ENCODE measurements at places on chromosomes 6 and 20.

DNA sequence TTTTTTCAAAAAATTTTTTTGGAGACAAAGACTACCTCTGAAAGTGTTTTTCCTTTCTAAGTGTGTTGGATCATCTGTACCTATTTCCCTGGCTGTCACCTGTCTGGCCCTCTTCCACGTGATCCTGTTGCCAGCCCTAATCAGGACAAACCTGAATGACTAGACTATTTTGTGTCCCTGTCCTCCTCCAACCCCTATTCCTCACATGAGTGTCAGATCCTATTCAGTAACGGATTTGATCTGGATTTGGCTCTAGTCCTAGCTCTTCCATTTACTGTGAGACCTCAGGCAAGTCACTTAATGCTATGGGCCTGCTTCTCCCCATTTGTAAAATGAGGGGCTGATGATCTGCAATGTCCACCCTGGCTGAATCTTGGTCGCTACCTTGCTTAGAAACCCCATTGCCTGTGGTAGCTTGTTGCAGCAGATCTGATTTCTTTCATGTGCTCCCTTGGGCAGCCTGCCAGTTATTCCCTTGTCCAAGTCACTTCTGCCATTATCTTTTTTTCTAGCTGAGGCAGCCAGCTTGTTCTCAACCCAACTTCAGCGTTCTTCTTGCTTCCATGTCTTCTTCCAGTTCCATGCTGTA lies 4.8 kb downstream of the PHF20 start:
- no peak for DNase-seq

- DNase-seq, result peak; percentile 45
Measured at GRCh38 chr6:90186637-90187371, 109.8 kb downstream of the BACH2 start.

GRCh38 chr6:30757261-30757904 lies 13.0 kb upstream of the IER3 start:
- DNase-seq, result no peak

GRCh38 chr20:33627577-33628216 lies 34.4 kb upstream of the C20orf144 start:
- no peak for DNase-seq

DNA sequence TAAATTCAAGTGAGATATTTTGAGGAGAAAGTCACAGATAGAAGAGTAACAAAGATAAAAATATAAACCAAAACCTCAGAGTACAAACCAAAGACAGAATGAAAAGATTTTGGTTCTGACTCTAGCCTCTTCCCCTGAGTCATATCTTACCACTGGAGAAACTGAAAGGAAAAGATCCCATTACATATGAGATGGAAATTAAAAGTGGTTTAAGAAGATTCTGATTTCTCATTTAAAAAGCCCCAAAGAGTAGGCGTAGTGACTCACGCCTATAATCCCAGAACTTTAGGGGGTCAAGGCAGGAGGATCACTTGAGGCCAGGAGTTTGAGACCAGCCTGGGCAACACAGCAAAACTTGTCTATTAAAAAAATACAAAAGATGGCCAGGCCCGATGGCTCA lies 30.6 kb downstream of the SPINT4 start:
- no peak for DNase-seq

GRCh38 chr6:12947967-12948366 lies 231.4 kb downstream of the PHACTR1 start:
- no peak for DNase-seq

- no peak for DNase-seq
Measured at GRCh38 chr20:11569163-11569562, 348.5 kb upstream of the BTBD3 start.

Measured in CD4-positive, alpha-beta T cell treated with Interleukin-4 for 1 hour (primary cell).